ENCODE measurements at places on chromosomes 16 and 17.

DNA sequence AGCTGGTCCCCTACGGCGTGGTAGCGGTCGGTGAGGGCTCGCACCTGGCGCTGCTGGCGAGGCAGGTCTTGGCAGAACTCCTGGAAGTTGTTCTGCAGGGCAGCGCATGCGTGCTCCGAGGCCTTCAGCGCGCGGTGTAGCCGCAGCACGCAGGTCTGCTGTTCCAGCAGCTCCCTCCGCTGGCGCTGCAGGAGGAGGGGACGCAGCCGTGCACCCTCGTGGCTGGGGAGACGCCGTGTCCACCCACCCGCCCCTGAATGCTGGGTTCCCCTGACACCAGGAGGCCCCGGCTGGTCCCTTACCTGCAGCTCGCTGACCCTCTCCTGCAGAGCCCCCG, 12.2 kb downstream of the EVPL start:
- DNase-seq, result no peak

- DNase-seq, result no peak
Measured at GRCh38 chr17:77345260-77345910, 204.6 kb downstream of the SEC14L1 start.

- no peak for DNase-seq
Measured at GRCh38 chr16:4087990-4088577, 28.2 kb downstream of the ADCY9 start.

DNA sequence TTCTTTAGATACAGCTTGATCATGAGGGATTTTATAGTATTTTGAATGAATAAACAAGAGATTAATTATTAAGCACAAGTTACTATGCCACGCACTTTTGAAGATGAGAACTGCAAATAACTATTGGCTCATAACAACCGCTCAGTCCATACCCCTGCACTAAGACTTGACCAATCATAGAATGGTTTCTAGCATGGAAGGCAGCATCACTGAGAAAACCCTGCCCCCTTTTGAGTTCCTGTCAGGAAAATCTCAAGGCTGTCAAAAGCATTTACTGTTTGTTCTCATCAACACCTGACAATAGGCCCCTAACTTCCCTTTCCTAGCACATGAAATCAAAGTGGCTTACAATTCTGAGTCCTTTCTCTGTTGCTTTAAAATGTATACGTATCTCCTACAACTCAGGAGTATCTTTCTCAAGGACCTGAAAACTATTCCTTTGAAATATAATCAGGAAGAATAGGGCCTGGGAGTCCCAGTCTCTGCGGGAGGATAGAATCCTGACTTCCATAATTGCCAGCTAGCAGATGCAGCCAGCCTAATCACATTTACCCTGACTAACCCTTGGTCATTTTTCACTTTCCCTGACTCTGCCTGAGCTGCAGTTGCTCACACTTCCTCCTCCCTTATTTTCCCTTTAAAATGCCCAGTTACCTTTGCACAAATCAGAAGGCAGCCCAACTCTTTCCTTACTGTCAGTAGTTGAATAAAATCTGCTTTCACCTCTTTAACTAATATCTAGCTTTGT, 9.1 kb upstream of the MMD start:
- no peak for DNase-seq

- DNase-seq, result no peak
Measured at GRCh38 chr17:31458829-31459228, 67.4 kb downstream of the RAB11FIP4 start.

- DNase-seq, result no peak
Measured at GRCh38 chr16:88144028-88144511, 192.8 kb downstream of the BANP start.

DNA sequence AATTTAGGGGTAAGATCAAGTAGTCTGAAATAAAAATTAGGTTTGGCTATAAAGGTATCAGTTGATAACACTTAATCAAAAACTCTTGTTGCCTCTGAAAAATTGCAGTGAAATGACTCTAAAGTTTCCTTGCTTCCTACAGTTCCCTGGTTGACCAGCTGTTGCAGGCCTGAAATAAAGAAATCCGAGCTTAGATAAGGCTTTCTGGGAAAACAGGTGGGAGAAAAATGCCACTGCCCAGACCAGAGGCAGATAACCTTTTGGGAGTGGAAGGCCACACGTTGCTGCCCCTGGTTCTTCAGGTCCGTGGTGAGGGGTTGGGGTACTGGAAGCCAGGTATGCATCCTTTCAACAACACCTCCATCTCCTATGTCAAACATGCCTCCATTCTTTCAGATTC, 111.3 kb downstream of the HS3ST3A1 start:
- DNase-seq, result no peak

GRCh38 chr17:7348478-7349242, 3.3 kb upstream of the KCTD11 start:
- DNase-seq, result no peak

DNA sequence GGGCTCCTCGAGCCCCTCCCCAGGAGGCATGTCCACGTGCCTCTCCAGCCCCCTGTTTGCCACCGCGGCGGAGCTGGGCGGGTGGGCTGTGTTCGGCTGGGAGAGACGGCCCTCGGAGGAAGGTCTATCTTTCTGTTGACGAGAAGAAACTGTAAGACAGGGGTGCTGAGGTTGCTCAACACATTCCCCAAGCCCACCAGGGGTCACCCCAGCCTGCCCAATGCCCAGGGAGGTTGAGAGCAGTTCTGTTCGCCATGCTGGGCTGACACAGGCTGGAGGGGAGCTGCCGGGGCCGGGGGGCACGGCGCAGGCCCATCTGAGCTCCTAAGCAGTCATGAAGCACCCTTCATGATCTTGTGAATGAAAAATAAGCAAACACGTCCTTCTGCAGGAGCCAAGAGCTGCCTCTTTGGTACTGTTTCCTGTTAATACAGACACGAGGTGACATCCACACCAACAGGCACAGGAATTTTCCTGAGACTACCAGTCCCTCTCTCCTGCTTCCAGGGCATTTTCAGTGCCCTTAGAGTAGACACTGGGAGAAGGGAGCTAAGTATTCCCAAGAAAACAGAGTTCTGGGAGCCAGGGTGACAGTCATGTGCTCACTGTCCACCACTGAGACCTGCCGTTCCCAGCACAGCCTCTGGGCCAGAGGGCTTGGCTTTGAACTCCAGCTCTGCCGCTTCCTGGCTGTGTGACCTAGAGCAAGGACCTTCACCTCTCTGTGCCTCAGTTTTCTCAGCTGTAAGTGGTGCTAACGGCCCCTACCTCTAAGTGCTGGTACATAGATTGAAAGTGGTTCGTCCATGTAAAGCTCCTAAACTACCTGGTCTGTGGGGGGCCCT, 9.2 kb downstream of the UBALD2 start:
- no peak for DNase-seq

DNA sequence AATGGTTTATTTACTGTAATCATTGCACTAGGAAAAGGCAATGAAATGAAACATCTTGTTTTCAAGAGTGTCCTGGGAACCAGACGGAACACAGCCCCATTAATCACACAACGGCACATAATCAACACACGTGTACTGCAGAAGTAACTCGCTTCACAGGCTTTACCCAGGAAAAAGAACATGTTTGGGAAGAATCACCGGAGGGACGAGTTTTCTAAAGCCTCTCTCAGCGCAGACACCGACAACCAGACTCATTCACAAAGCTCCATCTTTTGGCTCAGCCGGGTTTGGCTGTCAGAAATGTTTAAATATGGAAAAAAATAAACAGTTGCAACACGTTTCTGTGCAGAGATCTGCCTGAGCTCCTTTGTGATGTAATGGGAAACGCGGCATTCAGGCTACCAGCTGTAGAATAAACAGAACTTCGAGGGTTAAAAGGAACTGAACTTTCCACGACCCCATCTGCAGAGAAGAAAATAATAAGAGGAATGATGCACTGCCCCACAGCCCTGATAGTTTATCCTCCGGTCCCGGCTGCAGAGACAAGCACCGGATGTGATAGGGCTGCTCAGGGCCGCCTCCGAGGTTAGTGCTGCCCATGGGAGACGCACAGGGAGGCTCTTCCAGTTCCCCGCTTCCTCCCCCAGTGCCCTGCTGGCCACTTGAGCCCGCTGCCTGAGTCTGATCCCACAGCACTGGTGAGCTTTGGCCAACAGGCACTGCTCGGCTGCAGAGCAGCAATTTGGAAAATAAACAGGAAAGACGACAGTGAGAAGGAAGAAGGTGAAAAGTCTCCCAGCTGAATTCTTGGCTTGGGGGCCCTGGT, 119.8 kb downstream of the HIC1 start:
- DNase-seq, result no peak

GRCh38 chr16:35750157-35750689, 2290.8 kb downstream of the TP53TG3F start:
- DNase-seq, result no peak

DNA sequence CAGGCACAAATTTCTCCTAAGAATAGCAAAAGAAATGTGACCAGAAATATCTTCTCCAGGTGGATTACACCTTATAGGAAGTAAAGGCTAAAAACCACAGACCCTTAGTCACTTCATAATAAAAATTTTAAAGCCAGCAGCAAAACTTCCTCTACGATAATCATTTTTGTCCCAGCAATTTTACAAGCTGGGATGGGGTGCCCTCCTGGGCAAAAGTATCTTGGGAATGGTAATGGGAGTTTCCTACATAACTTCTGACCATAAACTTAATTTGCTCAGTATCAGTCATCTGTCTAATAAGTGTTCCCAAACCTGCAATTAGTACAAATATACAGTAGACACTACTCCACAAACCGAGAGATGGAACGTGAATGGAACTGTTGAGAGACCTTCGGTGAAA, 3.0 kb downstream of the PHF12 start:
- no peak for DNase-seq

DNA sequence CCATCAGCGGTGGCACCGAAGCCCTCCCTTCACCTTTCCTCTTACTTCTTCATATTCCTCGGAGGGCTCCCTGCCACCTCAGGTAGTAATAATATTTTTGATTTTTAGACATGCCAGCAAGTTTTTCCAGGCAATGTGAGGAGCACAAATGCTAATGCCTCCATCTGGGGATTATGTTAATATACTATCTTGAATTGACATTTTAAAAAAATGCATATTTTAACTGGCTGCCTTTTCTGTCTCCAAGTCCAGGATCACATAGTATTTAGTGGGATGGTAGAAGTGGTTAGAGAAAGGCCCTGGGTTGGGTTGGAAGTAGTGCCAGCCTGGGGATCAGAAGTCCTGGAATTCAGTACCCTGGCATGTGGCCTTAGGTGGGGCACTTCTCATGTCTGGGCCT, 147.0 kb downstream of the SPACA3 start:
- no peak for DNase-seq

All from activated T-cell treated with anti-CD3 and anti-CD28 coated beads for 24 hours (primary cell).